SW480 (cell line): ENCODE measurements at places on chromosomes 3 and 15.
A peak's percentile ranks its signal among the peaks of the same experiment; 100 is the strongest.

GRCh38 chr3:61855211-61855610, 293.8 kb downstream of the PTPRG start:
- no peak for DNase-seq

- DNase-seq: no peak
Measured at GRCh38 chr3:145015253-145015652, 1043.6 kb downstream of the DIPK2A start.

DNA sequence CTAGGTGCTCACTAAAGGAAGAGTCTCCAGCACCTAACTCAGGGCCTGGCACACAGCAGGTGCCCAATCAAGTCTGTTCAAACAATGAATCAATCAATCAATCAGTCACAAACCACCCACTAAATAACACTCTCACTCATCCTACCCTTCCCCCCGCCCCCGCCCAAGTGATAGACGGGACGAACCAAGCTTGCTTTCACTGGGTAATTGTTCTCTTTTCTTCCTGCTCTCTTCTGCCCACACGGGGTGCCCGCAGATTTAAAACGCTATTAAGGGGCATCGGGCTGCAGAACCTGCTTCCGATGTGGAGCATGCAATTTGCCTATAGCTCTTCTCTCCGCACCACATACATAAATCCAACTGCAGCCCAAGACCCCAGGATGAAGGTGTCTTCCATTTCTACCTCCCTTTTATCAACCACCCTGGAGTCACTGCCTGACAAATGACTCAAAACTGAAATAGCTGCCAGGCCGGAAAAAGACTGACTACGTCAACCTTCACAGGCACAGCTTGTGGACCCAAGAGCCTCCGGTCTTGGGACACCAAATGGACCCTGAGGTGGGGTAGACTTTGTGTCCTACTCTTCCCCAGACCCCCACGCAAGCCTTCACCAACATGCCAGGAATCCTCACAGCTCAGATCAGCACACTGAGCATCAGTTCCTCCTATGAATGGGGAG, 1.7 kb downstream of the KLHL25 start:
- DNase-seq: no peak

DNA sequence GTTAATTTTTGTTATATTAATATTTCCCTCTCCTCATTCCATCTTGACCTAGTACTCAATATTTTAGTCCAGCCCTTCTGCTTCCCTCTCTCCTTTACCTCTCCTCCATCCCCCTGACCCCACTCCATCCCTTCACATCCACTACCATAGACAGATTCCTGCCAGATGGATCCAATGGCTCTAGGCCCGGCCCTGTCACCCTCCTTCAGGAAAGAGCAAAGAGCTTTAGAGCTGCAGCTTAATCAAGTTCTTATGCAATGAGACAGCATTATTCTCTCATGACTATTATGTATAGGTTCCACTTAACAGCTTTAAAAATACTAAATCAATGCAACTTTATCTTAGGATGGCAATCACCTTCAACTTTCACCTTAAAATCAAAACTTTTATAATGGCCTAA, 200.7 kb upstream of the TTC14 start:
- DNase-seq: no peak

GRCh38 chr3:105866656-105867653, 1.9 kb downstream of the CBLB start:
- no peak for DNase-seq

GRCh38 chr3:42635111-42635510, 18.4 kb upstream of the ZBTB47 start:
- no peak for DNase-seq

DNA sequence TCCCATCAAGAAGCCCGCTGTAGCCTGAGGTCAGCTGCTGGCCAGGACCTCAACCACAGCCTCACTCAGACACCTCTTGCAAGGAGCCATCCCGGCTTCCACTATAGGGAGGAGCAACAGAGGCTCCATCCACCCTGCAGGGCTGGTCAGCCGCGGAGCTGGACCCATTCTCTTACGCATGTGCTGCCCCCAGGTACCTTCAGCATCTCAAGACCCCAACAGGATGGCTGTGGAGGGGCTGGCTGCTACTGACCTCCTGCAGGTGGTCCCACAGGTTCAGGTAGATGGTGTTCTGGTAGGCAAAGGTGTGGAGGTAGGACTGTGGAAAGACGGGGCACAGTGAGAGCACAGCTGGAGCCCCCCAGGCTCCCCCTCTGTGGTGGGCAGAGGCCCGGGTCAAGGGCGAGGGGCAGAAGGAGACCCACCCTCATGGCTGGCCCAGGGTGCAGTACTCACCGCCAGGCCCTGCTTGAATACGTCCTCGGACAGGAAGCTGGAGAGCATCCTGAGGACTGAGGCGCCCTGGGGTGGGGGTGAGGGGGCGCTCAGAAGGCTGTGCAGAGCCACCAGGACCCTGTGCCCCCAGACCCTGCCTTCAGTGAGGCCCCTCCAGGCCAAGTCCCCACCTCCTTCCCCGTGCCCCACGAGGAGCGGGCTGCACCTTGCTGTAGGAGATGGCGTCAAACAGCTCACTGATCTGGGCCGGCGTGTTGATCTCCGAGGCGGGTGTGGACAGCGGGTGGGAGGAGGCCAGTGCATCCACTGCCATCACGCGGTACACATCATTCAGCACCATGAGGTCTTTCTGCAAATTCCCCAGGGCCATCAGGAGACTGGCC, 11.4 kb downstream of the ANPEP start:
- DNase-seq: no peak

DNA sequence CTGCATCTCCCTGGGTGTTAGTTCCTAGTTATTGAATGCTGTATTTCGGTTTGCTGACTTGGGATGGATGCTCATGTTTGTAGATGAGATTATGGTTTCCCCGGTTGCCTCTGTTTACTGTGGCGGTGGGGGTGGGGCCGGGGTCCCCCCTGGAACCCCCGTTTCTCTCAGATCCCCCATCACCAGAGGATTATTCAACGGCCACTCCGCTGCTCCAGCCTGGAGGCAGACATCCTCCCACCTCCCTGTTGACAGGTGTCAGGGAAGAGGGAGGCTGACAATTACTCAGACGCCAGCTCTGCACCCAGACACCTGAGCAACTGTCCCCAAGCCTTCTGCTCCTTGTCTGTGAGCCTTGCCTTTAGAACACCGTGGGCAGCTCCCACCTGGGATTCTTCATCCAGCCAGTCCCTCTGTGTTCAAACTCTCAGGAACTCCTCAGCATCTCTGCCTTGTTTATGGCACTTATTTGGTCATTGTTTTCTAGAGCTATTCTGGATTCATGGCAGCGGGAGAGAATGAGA, 95.9 kb upstream of the PRR20G start:
- no peak for DNase-seq

DNA sequence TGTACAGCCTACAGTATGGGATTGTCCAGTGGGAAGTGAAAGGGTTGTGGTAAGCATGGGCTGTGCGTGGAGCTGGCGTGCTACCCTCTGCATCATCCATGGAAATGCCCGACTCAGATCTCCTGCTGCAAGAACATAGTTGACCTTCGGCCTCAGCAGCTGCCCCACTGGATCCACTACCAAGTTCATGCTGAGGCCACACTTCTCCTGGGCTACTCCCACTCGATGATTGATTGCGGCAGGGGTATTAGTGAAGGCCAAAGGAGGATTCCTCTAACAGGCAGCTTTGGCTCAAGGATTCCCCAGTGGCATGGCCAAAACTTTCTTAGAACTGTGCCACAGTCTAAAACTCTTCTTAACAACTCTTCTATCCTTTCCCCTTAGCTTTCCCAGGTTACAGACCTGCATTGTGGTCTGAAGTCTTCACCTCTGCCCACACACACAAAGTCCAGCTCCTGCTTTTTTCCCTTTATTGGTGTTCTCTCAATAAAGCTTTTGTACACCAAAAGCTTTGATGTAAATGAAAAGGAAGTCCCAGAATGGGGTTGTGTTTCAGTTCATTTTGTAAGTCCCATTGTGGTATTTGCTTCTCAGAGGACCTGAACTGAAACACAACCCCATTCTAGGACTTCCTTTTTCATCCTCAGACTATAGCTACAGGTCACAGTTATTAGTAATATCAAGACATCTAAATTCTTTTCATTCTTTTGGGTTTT, 4.9 kb upstream of the TBC1D5 start:
- DNase-seq: peak; percentile 87

GRCh38 chr15:82129761-82130160, 83.9 kb upstream of the MEX3B start:
- DNase-seq: no peak

- DNase-seq: no peak
Measured at GRCh38 chr15:72445426-72445825, 28.7 kb upstream of the ARIH1 start.

DNA sequence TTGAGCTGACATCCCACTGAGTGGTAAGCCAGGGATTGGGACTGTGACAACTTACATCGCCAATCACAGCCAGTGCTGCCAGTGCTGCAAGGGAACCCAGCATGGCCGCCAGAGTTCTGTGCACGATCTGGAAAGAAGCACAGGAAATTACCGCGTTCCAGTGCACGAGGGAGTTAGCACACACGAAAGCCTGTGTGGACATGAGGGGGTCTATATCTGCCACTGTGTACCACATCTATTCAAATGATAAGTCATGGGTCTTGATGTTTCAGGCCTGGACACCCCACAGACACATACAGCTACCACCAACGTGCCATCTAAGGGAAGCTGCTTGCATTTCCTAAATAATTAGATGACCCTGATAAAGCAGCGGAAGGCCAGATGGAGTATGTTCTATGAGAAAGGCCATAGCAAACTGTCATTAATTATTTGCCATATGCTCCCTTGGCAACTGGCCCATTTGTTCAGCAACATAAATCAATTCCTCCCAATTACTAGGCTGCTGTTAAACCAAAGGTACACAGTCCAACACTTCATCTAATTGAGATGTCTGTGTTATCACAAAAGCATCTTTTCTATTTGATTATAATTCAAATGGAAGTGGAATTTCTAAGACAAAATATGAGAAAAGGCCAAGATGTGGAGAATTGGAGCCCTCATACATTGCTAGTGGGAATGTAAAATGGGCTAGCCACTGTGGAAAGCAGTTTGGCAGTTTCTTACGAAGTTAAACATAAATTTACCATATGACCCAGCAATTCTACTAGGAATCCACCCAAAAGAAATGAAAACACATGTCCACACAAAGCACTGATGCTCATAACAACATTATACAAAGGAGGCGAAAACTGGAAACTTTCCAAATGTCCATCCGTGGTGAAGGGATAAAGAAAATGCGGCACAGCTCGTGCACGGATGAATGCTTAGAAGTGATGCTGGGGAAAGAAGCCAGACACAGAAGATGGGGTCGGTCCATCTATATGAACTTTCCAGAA, 108.3 kb downstream of the OCA2 start:
- DNase-seq: no peak

DNA sequence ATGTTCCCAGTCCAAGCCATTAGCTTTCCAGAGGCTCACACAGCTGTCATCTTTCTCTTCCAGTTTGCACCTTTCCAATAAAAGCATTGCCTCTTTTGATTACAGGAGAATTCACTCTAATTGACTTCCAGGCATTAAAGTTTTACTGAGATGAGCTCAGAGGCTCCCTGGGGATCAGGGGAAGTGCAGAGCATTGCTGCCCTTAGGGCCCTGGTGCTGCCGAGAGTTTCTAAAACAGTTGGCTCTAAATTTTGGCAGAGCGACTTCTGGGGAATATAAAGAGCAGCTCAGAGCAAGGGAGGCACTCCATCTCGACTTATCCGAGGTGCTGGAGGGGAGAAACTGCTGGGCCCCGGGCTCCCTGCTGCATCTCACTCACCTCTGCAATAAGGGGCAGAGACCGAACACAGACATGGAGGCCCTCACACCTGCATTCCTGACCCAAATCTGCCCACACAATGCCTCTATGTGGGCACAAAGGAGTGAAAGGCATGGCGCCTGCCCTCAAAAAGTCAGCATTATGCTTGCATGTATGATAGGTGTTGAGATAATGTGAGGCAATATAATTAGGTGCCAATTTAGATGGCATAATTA, 61.7 kb downstream of the SCN11A start:
- DNase-seq: no peak

DNA sequence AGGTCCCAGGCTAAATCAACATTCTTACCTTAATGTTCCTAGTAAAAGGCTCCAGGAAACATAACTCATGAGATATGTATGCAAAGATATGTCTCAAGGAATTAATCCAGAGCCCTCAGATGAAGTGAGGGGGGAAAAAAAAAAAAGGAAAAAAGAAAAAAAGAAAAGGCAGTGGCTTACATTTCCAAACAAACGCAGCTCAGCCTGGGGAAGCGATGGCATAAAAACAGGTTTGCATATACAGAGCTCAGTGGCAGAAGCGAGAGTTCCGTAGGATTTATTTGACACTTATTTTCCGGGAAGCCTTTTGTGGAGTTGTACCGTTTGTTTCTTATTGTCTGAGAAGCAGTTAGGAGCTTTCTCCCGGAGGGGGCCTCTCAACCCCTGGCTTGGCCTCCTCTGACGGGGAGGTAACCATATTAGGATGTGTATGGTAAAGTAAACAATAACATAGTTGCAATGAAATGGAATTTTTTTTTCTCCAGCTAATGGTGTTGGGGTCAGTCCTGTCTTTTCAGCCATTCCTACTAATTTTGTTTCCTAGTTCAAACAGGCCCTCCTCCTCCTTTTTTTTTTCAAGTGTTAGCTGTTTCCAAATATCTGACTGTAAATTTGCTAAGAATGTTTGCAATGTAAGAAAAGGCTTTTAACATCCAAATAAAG, 338.6 kb downstream of the FOXP1 start:
- no peak for DNase-seq

GRCh38 chr15:93028111-93028631, 60.8 kb downstream of the RGMA start:
- DNase-seq: no peak

GRCh38 chr15:80461356-80462095, 57.3 kb downstream of the ARNT2 start:
- no peak for DNase-seq

GRCh38 chr3:4977853-4978203, 1.4 kb upstream of the BHLHE40 start:
- DNase-seq: no peak

DNA sequence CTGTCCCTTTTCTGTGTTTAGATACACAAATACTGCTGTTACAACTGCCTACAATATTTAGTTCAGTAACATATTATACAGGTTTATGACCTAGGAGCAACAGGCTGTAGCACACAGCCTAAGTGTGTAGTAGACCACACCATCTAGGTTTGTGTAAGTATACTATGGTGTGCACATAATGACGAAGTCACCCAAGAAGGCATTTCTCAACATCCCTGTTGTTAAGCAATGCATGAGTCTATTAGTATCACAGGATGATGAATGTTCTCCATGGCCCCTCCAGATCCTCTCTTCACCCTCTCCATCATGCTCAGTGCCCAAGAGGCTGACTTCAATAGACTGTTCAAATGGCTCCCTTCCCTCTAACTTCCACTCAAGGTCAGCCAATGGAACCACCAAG, 14.6 kb upstream of the SEC62 start:
- no peak for DNase-seq
